Uterus (tissue), 4 donors: ENCODE measurements at places on chromosomes 6 and 20. TPM values are rescaled to one million over a fixed set of nuclear protein-coding genes. Genes with fewer than 3 reads are reported as not detected.

DNA sequence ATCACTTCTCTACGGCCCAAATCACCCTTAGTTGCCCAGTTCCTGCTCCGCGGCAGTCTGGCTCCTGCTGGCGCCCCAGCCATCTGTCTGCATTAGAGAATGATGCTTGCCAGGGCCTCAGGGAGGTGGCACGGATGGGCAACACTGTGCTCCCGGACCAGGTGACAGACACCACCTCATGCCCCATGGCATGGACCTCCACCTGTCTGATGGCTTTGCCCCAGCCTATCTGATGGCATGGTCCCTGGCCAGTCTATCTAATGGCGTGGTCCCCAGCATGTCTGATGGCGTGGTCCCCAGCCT, 18.8 kb upstream of the MRGBP start:
- H3K36me3 ChIP-seq = no peaks in the 10 kb centered on the region
- no peaks in the 10 kb centered on the region for H3K4me1 ChIP-seq
- no peak overlapping the region for H3K4me3 ChIP-seq
- no peaks in the 10 kb centered on the region for H3K27me3 ChIP-seq
- no peak for DNase-seq

CD40 gene
- 2.6 TPM for total RNA-seq

- no peaks in the 10 kb centered on the region for H3K27me3 ChIP-seq
- H3K4me1 ChIP-seq = no peaks in the 10 kb centered on the region
- no peak overlapping the region for H3K27ac ChIP-seq
- H3K4me3 ChIP-seq = no peak overlapping the region
- DNase-seq = no peak
Measured at GRCh38 chr6:15843764-15844163, 180.9 kb upstream of the DTNBP1 start.

CD24 gene
- total RNA-seq = 11.5 TPM

GRCh38 chr6:135972586-135972985, 121.1 kb downstream of the PDE7B start:
- no peak overlapping the region for H3K27ac ChIP-seq
- H3K27me3 ChIP-seq = no peaks in the 10 kb centered on the region
- H3K4me3 ChIP-seq = no peak overlapping the region
- no peaks in the 10 kb centered on the region for H3K4me1 ChIP-seq

SRMS gene
- total RNA-seq = not detected

KHDC1 gene
- 1.8 TPM for total RNA-seq

- no peaks in the 10 kb centered on the region for H3K36me3 ChIP-seq
- no peak for DNase-seq
- no peaks in the 10 kb centered on the region for H3K27me3 ChIP-seq
Measured at GRCh38 chr6:75149696-75150095, 56.2 kb downstream of the COL12A1 start.

DNA sequence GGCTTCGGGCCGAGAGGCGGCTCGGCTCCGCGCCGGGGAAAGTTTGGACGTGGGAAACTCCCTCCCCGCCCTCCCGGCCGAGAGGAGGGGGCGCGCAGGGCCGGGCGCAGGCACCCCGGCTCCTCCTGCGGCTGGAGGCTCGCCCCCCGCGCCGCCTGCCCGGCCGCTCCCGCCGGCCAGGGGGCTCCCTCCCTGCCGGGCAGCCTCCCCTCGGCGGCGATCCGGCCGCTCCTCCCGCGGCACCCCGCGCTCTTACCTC, 370 bp downstream of the CDH22 start:
- no peaks in the 10 kb centered on the region for H3K36me3 ChIP-seq
- no peak overlapping the region for H3K4me3 ChIP-seq
- DNase-seq = no peak
- H3K27me3 ChIP-seq = peaks cover 13% of the 10 kb centered on the region
- no peak overlapping the region for H3K27ac ChIP-seq

GRCh38 chr20:854601-855000, 21.1 kb downstream of the FAM110A start:
- H3K27ac ChIP-seq = no peak overlapping the region
- no peaks in the 10 kb centered on the region for H3K27me3 ChIP-seq
- H3K4me1 ChIP-seq = no peaks in the 10 kb centered on the region
- H3K36me3 ChIP-seq = no peaks in the 10 kb centered on the region
- H3K4me3 ChIP-seq = no peak overlapping the region
- DNase-seq = no peak

- H3K4me3 ChIP-seq = no peak overlapping the region
- H3K27ac ChIP-seq = no peak overlapping the region
- H3K36me3 ChIP-seq = no peaks in the 10 kb centered on the region
- no peaks in the 10 kb centered on the region for H3K27me3 ChIP-seq
Measured at GRCh38 chr6:16800942-16801341, 39.7 kb upstream of the ATXN1 start.

DNA sequence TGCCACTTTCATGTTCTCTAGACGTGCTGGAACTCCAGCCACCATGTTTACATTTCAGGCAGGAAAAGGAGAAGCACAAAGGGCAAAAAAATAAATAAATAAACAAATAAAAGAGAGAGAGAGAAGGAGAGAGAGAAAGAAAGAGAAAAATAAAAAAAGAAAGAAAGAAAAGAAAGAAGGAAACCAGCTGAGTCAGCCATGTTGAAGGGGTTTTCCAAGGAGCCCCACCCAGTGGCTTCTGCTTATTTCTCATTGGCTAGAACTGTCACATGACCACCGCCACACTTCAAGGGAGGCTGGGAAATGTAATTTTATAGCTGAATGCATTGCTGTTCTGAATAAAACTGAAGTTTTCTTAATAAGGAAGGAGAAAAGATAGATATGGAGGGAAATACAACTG, 71.1 kb downstream of the BFSP1 start:
- H3K36me3 ChIP-seq = no peaks in the 10 kb centered on the region
- H3K27me3 ChIP-seq = no peaks in the 10 kb centered on the region
- no peaks in the 10 kb centered on the region for H3K4me1 ChIP-seq
- no peak for DNase-seq
- no peak overlapping the region for H3K4me3 ChIP-seq

DNA sequence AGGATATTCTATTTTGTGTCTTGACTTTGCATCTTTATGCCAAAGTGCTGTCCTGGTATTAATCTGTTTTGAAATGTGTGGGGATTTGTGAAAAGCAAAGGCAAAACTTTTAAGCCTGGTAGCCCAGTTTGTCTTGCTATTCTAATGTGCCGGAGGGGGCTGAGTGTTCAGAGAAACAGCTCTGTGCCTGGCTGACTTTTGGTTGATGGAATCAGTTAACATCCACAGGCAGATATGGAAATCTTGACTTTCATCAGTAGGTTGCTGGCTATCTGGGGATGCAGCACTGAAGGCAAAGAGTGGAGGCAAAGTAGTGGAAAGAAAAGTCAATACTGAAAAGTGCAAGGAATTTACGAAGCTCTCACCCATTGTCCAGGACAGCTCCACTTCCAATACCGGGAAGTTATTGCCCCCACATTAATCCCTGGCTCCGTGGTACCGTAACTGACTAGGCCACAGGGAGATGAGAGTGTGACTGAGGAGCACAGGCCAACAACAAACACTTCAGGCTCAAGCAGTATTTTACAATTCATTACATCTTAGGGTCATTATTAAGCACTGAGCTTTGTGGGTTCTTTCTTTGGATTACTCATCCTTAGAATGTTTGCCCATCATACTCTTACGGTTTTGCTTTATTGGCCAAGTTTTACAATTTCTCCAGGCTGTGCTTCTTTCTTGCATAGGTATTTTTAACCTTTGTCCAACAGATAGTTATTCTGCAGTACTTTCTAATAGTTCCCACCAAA, 164.6 kb downstream of the MTFR2 start:
- peak overlapping the region; percentile 55 for H3K27ac ChIP-seq
- H3K4me1 ChIP-seq = no peaks in the 10 kb centered on the region
- no peaks in the 10 kb centered on the region for H3K27me3 ChIP-seq

DNA sequence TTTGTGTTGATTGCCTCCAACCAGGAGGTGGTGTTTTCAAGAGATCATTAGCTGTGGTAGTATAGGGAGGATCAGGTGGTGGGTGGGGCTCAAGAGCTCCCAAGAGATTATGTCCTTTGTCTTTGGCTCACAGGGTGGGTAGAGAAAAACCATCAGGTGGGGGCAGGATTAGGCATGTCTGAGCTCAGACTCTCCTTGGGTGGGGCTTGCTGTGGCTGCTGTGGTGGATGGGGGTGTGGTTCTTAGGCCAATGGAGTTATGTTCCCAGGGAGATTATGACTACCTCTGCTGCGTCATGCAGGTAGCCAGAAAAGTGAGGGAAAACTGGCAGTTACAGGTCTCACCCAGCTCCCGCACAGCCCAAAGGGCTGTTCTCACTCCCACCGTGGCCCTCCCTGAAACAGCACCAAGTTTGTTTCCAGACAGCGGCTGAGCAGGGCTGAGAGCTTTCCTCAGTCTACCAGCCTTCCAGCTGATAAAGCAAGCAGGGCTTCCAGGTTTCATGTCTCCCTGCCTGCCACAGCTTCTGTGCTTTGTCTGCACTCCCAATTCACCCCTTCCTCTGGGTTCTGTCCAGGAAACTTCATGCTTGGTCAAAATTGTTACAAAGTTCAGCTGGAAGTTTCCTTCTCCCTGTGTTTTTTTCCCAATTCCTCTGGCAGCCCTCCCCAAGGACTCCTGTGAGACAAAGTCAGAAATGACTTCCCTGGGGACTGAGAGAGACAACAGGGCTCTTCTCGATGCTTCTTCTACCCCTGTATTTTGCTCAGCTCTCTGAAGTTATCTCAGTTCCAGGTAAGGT, 481.1 kb upstream of the MAN1A1 start:
- no peaks in the 10 kb centered on the region for H3K4me1 ChIP-seq
- H3K36me3 ChIP-seq = no peaks in the 10 kb centered on the region
- no peak for DNase-seq
- no peaks in the 10 kb centered on the region for H3K27me3 ChIP-seq
- no peak overlapping the region for H3K4me3 ChIP-seq
- no peak overlapping the region for H3K27ac ChIP-seq

DNA sequence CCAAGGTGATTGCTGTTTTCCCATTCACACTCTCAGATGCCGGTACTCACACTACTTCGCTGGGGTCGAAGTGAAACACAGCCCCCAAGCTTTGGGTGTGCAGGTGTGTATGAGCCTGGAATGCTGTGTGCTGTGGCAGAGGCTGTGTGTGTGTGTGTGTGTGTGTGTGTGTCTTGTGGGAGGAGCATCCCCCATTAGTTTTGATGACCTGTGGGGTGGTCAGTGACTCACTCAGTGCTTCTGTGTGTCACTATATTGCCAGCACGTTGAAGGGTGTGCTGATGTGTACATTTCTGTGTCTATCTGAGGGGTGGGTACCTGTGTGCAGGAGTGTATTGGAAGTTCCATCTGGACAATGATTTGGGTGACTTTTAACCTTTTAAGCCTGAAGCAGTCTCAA, 5.0 kb upstream of the SLC12A5 start:
- H3K27me3 ChIP-seq = peaks cover 35% of the 10 kb centered on the region
- H3K27ac ChIP-seq = no peak overlapping the region
- no peaks in the 10 kb centered on the region for H3K36me3 ChIP-seq
- H3K4me3 ChIP-seq = no peak overlapping the region
- no peak for DNase-seq

SRF gene
- total RNA-seq = 18.2 TPM

GRCh38 chr20:47680804-47681529, 104.3 kb downstream of the SULF2 start:
- no peaks in the 10 kb centered on the region for H3K27me3 ChIP-seq
- no peaks in the 10 kb centered on the region for H3K36me3 ChIP-seq
- H3K4me3 ChIP-seq = no peak overlapping the region
- H3K27ac ChIP-seq = no peak overlapping the region
- H3K4me1 ChIP-seq = peaks cover 13% of the 10 kb centered on the region
- no peak for DNase-seq

- H3K4me1 ChIP-seq = no peaks in the 10 kb centered on the region
- H3K36me3 ChIP-seq = no peaks in the 10 kb centered on the region
- no peak overlapping the region for H3K4me3 ChIP-seq
Measured at GRCh38 chr6:16929809-16930208, 168.5 kb upstream of the ATXN1 start.

DNA sequence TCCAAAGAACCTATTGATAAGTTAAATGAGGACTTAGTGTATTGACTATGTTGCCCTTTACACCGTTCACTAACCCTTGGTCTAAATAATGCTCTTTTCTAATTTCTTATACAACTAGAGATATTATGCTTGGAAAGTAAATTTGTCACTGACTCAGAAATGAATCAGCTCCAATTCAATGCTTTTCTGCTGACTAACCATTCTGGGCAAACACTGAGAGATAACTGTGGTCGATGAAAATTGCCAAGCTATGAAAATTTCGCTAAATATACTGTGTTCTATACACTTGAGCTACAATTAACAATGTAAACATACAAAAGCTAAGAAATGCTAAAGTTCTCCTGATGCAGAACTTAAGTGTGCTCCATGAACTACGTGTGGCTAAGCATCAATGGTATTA, 23.1 kb upstream of the FBXO9 start:
- no peak for DNase-seq
- no peak overlapping the region for H3K4me3 ChIP-seq
- no peaks in the 10 kb centered on the region for H3K27me3 ChIP-seq
- H3K36me3 ChIP-seq = no peaks in the 10 kb centered on the region

DNA sequence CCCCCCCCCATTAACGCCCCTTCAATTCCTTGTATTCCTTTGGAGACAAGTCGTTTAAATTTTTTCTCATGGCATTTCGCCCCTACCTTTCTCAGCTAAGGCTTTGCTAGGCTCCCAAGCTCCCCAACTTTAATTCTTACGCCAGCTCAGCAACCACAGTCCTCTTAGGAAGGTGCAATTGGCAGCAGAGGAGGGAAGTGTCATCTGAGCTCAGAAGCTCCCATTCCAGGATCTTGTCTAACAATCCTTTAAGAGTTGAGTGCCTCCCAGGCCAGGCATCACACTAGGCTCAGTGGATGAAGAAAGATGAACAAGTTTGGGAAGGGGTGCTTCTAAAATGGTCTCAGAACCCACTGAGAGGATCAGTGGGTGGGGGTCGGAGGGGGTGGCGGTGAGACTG, 131.2 kb upstream of the AKAP12 start:
- DNase-seq = no peak
- no peaks in the 10 kb centered on the region for H3K4me1 ChIP-seq
- no peak overlapping the region for H3K4me3 ChIP-seq
- no peaks in the 10 kb centered on the region for H3K27me3 ChIP-seq

DNA sequence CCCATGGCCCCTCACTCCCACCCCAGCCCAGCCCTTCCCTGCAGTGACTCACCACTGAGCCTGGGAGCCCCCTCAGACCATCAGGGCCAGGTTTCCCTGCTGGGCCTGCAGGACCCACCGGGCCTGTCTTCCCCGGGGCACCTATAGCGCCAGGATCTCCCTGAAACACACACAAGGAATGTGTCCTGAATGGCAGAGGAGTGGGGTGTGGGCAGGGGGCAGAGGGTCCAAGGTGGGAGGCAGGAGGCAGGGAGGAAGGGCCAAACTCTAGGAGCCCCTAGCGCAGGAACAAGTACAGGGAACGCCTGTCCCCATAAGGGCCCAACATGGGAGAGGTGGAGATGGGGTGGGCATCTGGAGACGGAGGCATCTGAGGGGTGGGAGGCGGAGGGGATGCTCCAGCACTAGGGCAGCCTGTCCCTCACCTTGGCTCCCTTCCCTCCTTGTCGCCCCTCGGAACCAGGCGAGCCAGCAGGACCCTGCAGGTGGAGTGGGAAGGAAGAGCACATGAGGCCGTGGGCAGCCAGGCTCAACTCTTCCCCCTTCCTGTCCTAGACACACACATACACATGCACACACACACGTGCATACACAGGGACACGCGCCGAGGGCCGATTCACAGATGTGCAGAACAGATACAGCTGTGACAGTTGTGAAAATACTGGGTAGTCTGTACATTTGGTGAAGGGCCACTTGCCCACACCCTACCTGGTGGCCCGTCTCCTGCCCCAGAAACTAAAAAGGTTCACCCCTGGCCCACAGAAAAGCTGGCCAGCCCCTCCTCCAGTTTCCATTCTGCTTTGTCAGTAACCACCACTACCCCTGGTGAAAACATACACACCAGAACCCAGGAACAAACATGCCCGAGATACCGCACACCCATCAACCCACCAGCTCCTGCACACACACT, 24.6 kb downstream of the COL11A2 start:
- H3K27me3 ChIP-seq = no peaks in the 10 kb centered on the region
- H3K27ac ChIP-seq = no peak overlapping the region
- no peak for DNase-seq
- H3K4me1 ChIP-seq = no peaks in the 10 kb centered on the region
